ENCODE measurements at places on chromosomes 2 and 18. TPM values are rescaled to one million over a fixed set of nuclear protein-coding genes. Genes with fewer than 3 reads are reported as not detected.

GRCh38 chr2:8676191-8676920 is 5.5 kb upstream of the ID2 start:
- DNase-seq: no peak
- no peaks in the 10 kb centered on the region for H3K36me3 ChIP-seq
- H3K4me1 ChIP-seq: peaks cover 34% of the 10 kb centered on the region
- no peaks in the 10 kb centered on the region for H3K27me3 ChIP-seq
- no peak overlapping the region for H3K4me3 ChIP-seq
- no peak overlapping the region for H3K27ac ChIP-seq

GRCh38 chr2:129977986-129978385 is 1.5 kb upstream of the RAB6C start:
- no peak for DNase-seq
- no peak overlapping the region for H3K27ac ChIP-seq
- no peaks in the 10 kb centered on the region for H3K27me3 ChIP-seq
- H3K36me3 ChIP-seq: no peaks in the 10 kb centered on the region

Gene DSG3
- total RNA-seq: 0.18 TPM

GRCh38 chr18:68148863-68149262 is 566.0 kb downstream of the TMX3 start:
- DNase-seq: no peak

Gene CHST9
- not detected for total RNA-seq

DNA sequence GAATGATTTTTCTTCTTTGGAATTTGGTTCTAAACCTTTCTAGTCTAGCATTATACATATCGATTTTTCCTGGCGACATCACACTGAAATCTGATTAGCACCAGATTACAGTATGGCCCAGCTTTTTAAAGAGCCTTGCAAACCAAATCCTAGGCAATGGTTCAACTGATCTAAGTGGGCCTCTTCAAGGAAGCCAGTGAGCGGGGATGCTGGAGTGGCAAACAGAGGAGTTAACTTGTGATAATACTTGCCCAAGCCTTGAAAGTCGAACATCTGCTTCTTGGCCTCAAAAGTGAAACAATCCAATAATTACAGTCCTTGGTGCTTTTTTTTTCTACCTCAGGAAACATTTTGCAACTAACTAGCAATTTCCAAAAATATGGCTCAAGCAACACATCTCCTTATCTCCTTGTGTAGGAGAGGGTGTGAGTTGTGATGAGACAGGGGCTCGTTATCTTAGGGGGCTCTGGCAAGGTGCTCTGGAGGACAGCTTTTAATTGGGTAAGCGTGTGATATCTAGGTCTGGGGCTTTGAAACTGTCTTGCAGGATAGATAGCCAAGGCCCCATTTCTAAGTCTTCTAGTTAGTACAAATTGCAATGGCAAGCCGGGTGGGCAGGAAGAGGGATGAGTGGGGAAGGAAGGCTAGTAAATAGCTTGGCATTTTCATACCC is 240.2 kb upstream of the CCDC68 start:
- no peaks in the 10 kb centered on the region for H3K4me1 ChIP-seq
- H3K4me3 ChIP-seq: no peak overlapping the region
- H3K27me3 ChIP-seq: no peaks in the 10 kb centered on the region
- H3K27ac ChIP-seq: no peak overlapping the region
- DNase-seq: no peak

Gene NEU2
- not detected for total RNA-seq

- no peak overlapping the region for H3K27ac ChIP-seq
- H3K4me3 ChIP-seq: no peak overlapping the region
- no peaks in the 10 kb centered on the region for H3K27me3 ChIP-seq
- no peak for DNase-seq
Observed at GRCh38 chr2:69945441-69945840, 16.0 kb downstream of the ASPRV1 start.

DNA sequence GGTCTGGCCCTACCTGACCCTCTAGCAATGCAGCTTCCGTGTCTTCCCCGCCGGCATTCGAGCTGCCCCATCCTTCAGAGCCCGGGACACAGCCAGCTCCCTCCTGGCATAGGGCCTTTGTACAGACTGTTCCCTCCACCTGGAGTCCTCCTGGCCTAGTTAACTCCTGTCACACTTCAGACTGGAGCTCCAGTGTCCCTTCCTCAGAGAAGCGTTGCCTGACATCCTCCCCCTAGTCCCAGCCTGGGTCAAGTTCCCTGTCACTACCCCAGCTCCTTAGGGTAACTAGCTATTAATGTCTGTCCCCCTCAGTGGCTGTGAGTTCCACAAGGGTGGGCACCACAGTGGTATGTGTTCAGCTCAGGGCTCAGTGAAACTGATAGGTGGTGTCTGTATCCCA is 45.5 kb upstream of the LOXHD1 start:
- no peaks in the 10 kb centered on the region for H3K27me3 ChIP-seq
- no peak for DNase-seq
- H3K36me3 ChIP-seq: no peaks in the 10 kb centered on the region
- no peak overlapping the region for H3K27ac ChIP-seq
- H3K4me3 ChIP-seq: no peak overlapping the region

- no peak overlapping the region for H3K27ac ChIP-seq
- H3K4me3 ChIP-seq: no peak overlapping the region
- peaks cover 9% of the 10 kb centered on the region for H3K4me1 ChIP-seq
- no peaks in the 10 kb centered on the region for H3K36me3 ChIP-seq
- DNase-seq: no peak
Observed at GRCh38 chr2:105487142-105488069, 88.6 kb upstream of the FHL2 start.

Gene HOXD4
- not detected for total RNA-seq

DNA sequence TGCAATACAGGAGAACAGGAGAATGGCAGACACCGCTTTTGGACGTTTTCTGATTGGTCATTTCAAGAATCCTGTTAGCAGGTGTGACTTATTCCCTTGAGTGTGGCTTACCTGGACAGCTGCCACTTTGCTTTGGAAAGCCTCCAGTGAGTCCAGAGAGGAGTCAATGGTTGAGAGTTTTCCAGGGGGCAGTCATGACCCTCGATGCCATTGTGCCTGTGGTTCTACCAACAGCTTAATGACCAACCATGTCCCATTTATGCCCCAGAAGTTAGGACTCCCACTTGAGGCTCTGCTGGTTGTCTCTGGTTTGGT is 12.4 kb downstream of the IGFBP2 start:
- no peak overlapping the region for H3K27ac ChIP-seq
- no peaks in the 10 kb centered on the region for H3K4me1 ChIP-seq
- no peaks in the 10 kb centered on the region for H3K36me3 ChIP-seq

- H3K4me1 ChIP-seq: no peaks in the 10 kb centered on the region
- no peak for DNase-seq
- H3K27me3 ChIP-seq: no peaks in the 10 kb centered on the region
- no peaks in the 10 kb centered on the region for H3K36me3 ChIP-seq
- no peak overlapping the region for H3K27ac ChIP-seq
- no peak overlapping the region for H3K4me3 ChIP-seq
Observed at GRCh38 chr18:28152354-28152753, 24.6 kb downstream of the CDH2 start.

- H3K27me3 ChIP-seq: no peaks in the 10 kb centered on the region
- H3K4me3 ChIP-seq: no peak overlapping the region
- H3K36me3 ChIP-seq: no peaks in the 10 kb centered on the region
- no peak for DNase-seq
- no peak overlapping the region for H3K27ac ChIP-seq
Observed at GRCh38 chr2:13000664-13001363, 284.1 kb downstream of the TRIB2 start.

DNA sequence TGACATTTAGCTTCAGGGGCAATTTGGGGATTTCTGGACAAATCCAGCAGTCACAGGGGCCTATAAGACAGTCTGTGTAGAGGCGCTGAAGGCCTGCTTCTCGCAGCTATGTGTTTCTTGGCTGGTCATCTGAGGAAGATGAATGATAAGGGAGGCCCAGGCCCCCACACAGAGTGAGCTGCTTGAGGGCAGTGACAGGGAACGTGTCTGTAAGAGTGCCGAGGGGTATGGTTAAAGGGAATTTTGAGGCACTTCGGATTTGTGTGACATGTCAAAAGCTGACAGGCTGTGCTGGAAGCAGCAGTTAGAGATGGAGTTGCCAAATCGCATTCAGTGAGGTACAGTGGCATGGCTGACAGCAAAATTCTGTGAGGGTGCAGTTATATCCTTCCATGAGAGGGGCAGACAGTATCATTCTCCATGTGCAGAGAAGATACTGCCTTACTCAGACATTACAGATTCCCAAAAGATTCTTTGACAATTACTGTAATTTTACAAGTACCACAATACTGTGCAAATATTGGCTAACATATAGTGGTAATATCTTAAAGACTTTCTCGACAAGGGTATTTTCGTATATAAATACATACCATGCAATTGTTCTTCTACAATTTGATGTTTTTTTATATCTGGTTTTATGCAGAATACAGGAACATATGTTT is 74.0 kb downstream of the CERS6 start:
- no peaks in the 10 kb centered on the region for H3K36me3 ChIP-seq
- H3K27ac ChIP-seq: no peak overlapping the region
- H3K4me3 ChIP-seq: no peak overlapping the region
- H3K4me1 ChIP-seq: no peaks in the 10 kb centered on the region
- H3K27me3 ChIP-seq: no peaks in the 10 kb centered on the region

DNA sequence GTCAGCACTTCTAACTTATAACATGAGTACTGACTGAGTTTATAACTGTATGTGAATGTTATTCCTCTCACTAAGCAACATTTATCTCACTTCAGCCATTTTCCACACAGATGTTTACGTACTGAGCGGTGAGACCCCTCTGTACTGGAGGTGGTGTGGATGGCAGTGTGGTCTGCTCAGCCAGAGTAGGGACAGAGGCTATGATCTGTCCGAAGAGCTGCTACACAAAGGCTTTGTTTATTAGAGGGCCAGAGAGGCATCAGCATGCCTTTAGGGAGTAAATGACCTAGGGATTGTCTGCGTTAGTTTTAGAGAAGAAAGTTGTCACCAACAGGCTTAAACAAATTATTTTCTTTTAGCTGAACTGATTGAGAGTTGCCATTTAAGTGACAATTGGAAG is 23.2 kb upstream of the TACR1 start:
- H3K27me3 ChIP-seq: no peaks in the 10 kb centered on the region
- DNase-seq: no peak
- H3K36me3 ChIP-seq: no peaks in the 10 kb centered on the region
- no peak overlapping the region for H3K4me3 ChIP-seq

DNA sequence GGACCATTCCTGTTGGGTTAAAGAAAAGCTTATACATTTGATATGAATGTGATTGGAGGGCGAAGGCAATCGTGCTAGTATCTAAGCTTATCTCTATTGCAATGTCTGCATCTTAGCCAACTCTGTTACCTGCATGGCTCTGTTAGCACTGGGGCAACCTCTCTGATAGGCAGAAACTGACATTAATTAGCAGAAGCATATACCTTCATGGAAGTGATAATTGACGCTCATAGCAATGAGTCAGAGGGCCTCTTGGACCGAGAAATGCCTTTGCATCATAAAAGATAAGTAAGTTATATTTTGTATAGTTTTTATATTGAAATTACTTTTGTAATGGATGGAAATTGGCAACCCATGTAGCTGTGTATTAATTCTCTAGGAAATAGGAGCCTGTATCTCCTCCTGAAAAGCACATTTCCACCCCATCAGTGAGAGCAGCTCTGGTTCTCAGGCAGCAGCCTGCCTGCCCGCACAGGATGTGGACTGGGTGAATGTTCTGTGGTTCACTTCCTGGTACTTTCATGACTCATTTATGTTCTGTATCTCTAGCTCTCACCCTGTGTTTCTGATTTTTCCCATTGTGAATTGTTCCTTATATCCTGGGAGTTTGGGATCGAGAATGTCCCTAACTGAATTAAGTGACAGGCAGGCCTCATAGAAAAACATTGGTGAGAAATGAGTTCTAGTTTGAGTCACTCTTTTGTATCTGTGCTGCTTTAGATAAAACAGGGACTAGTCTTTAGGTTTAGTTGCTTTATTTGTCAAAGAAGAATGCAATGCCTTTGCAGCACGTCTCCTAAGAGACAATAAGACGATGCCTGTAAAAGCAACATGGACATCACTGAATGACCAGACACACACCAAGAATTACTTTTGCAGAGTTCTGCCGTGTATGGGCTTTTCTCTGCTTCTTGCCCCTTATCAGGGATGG is 344.9 kb downstream of the DCDC2C start:
- H3K27me3 ChIP-seq: no peaks in the 10 kb centered on the region
- DNase-seq: no peak
- no peak overlapping the region for H3K4me3 ChIP-seq
- no peaks in the 10 kb centered on the region for H3K36me3 ChIP-seq

DNA sequence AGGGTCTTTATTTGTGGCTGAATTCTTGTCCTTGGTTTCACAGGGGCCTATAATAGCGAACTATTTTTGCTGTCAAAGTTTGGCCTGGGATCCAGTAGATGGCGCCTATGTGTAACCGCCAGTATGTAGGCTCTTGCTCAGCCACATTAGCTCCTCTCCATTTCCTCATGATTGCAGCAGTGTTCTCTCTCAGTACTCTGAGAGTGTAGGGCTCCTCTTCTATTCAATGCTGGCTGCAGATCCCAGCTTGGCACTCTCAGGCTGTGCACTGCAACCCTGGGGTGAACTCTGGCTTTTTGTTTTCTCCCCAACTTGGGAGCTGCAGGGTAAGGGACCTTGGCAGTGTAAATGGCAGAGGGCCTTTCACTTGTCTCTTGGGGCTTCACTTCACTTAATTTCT is 344.6 kb upstream of the CHAC2 start:
- no peaks in the 10 kb centered on the region for H3K4me1 ChIP-seq
- H3K27me3 ChIP-seq: no peaks in the 10 kb centered on the region
- no peaks in the 10 kb centered on the region for H3K36me3 ChIP-seq

DNA sequence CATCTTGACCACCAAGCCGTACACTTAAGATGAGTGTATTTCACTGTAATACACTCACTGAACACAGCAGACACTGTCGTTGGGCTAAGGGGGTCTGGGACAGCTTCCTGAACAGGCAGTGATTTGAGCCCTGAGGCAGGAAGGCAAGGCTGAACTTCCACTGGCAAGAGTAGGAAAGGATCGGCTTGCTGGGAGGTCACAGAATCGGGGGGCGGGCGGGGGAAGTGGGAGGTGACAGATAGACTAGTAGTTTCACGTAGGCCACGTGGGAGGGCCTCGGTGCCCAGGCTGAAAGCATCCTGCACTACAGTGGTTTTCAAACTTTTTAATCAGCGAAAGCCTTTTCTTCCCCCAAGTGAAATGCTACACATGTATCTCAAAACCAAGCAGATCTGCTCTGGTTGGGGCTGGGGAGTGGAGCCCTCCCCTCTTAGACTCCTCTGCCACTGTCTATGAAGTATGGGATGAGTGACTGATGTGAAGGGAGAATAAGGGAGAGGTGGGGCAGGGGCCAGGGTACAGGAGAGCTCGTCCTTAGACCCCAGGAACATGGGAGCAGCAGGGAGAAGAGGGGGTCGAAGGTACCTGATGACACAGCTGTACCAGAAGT is 8.6 kb downstream of the PARD6G start:
- no peak for DNase-seq
- no peaks in the 10 kb centered on the region for H3K4me1 ChIP-seq
- H3K27me3 ChIP-seq: no peaks in the 10 kb centered on the region
- no peak overlapping the region for H3K27ac ChIP-seq

DNA sequence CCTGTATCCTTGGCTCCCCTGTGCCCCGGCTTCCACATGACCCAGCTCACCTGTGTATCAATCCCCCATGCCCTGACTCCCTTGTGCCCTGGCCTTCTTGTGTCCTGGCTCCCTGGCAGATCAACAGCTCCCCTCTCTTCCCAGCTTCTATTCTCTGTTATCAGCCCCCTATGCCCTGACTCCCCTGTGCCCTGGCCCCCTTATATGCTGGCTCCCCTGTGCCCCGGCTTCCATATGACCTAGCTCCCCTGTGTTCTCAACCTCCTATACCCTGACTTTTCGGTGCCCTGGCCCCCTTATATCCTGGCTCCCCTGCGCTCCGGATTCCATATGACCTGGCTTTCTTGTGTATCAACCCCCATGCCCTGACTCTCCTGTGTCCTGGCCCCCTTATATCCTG is 209.2 kb downstream of the LOXHD1 start:
- H3K4me1 ChIP-seq: no peaks in the 10 kb centered on the region
- DNase-seq: no peak
- no peaks in the 10 kb centered on the region for H3K36me3 ChIP-seq
- no peak overlapping the region for H3K27ac ChIP-seq
- H3K27me3 ChIP-seq: no peaks in the 10 kb centered on the region
